ENCODE measurements at places on chromosomes 3 and 15.

- no peak for DNase-seq
These were observed 101.4 kb downstream of the TNIK start for GRCh38 chr3:171358881-171359198.

GRCh38 chr3:2599471-2599870, 500.8 kb downstream of the CNTN4 start:
- no peak for DNase-seq

GRCh38 chr3:184129012-184129411, 6.1 kb upstream of the EIF2B5 start:
- DNase-seq = no peak

DNA sequence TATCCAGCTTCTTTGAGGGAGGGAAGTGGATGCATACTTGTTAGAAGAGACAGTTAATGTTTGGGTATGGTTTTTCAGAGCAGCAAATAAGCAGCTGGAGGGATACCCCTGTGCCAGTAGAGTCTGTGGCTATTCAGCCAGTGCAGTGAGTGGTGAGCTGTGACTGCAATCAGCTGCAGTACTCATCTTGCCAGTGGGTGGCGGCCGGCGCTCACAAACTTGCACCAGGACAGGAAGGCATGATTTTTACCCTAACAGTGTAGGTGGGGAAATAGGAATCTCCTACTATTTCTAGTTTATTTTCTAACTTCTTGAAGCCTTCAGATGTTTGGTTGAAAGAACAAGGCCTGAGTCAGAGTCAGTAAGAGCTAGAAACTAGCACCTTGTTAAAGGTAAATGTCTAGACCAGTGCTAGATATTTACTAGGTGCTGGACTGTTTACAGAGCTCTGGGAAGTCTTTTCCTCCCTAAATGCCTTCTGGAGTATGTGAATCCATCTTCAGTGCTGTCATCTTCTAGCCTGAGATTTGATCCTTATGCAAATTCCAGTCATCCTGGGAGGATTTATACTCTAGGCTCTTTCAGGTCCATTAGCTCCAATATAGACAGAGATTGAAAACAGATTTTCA, 23.6 kb downstream of the TIMP4 start:
- no peak for DNase-seq

DNA sequence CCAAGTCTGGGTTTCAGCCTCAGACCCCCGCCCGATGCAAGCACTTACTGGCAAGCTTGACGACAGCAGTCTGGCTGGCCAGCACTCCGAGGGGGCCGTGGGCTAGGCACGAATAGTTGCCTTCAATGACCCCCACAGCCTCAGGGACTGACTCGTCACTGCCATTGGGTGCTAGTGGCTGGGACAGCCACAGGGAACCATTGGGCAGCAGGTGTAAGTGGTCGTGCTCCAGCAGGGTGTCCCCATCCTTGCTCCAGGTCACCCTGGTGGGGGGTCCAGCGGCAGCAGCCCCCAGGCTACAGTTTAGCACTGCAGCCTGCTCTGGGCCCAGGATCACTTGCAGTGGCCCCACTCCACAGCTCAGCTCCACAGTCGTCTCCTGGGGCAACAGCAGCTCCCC, 11.8 kb downstream of the IGDCC4 start:
- DNase-seq = no peak

DNA sequence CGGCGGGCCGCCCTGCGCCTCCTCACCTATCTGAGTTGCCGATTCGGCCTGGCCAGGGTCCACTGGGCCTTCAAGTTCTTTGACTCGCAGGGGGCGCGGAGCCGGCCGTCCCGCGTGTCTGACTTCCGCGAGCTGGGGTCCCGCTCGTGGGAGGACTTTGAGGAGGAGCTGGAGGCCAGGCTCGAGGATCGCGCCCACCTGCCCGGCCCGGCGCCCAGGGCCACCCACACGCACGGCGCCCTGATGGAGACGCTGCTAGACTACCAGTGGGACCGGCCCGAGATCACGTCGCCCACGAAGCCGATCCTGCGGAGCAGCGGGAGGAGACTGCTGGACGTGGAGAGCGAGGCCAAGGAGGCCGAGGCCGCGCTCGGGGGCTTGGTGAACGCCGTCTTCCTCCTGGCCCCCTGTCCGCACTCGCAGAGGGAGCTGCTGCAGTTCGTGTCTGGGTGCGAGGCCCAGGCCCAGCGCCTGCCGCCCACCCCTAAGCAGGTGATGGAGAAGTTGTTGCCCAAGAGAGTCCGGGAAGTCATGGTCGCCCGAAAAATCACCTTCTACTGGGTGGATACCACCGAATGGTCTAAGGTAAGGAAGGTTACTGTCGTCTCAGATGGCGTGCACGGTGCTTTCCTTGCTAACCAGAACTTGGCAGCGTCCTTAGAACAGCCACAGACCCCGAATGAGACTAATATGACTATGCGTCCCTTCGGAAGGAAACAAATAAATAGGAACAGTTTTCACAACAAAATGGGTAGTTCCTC, 567 bp downstream of the TICRR start:
- DNase-seq = no peak

DNA sequence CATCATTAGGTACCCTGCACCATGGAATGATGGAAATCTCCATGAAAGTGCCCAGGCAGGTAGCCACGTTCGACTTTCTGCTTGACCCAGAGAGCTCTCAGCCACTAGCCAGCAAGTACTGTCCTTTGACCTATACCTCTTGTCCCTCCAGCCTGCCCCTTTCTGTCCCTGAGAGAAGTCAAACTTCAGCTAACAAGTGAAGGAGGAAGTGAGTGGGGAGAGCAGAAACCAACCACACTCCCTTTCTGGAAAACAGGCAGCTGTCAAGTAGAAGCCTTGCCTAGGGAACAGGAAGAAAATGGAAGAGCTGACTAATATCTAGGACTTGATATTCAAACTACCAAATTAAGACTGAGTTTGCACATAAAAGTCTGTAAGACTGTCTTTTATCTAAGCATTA, 30.3 kb upstream of the FSTL1 start:
- DNase-seq = no peak

- DNase-seq = no peak
These were observed 43.9 kb downstream of the TLE3 start for GRCh38 chr15:70053716-70054229.

GRCh38 chr15:31373096-31373865, 46.6 kb downstream of the KLF13 start:
- DNase-seq = no peak

DNA sequence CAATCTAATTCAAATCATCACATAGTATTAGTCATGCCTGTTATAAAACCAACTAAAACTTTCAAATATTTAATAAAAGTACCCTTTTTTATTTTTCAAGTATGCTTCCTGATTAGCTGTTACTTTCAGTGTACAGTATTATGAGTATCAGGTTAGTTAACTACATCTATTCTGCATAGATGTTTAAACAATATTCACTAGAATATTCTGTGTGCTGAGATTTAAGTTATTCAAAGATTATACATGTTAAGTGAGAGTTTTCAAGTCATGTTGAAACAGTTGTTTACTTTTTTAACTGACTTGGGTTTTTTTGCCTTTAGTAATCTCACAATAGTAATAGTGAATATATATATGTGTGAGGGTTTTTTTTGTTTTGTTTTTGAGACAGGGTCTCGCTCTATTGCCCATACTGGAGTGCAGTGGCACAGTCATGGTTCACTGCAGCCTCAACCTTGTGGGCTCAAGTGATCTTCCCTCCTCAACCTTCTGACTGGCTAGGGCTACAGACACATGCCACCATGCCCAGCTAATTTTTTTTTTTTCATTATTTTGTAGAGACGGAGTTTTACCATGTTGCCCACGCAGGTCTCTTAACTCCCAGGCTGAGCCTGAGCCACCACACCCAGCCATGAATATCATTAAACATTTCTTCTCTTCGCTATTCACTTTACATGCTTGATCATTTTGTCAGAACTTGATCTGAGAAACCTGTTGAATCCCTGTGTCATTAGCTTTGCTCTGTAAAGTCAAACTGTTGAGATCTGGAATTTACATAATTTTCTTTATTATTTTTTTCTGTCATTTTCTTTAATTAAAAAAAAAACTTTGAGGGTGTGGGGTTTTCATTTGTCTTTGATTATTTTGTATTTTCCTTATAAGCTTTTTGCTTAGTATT, 286.2 kb upstream of the UBE2E1 start:
- DNase-seq = no peak

DNA sequence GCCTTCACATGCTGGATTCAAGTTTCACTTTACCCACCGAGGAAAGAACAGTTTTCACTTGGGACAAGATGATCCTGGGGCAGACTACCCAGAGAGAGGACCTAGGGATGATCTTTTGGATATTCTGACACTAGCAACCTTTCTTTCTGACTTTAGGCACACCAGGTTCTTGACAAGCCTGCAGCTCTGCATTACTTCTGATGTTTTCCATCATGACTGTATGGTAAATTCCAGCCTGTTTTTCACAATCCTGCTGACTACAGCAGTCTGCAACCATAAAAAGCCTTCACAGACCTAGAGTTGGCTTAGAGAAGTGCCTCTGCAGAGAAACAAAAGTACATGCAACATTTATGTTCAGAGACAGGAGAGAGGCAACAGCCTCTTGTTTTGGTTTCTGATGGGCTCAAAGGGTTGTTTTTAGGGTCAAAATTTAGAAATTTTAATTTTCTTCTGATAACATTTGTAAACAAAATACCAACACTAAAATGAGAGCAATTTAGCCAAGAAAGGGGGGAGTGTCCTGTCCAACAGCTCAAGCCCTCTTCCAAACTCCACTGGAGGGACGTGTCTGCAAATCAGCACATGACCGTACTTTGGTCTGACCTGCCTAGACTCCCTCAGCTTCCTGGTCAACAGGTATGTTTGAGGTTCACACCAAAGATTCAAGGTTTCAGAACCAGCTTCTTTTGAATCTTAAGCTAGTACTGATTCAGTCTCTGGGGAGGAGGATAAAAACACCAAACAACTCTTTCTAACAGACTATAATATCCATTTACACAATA, 799 bp downstream of the ABI3BP start:
- no peak for DNase-seq

- no peak for DNase-seq
These were observed 7.3 kb downstream of the TP63 start for GRCh38 chr3:189638276-189639031.

DNA sequence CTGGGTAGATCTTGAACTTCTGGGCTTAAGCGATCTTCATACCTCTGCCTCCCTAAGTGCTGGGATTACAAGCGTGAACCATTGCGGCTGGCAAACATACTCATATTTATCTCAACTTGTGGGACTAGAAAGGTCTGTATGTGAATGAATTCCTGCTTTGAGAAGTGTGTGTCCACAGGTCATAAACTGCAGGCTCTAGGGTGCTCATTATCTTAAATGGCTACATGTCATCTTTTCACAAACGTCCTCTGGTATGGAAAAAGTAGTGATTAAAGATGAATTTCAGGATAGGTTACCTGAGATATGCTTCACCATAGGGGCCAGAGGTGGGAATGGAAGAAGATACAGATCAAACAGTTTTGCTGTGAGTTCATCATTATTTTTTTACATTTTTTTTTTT, 7.8 kb upstream of the HDAC11 start:
- DNase-seq = no peak

DNA sequence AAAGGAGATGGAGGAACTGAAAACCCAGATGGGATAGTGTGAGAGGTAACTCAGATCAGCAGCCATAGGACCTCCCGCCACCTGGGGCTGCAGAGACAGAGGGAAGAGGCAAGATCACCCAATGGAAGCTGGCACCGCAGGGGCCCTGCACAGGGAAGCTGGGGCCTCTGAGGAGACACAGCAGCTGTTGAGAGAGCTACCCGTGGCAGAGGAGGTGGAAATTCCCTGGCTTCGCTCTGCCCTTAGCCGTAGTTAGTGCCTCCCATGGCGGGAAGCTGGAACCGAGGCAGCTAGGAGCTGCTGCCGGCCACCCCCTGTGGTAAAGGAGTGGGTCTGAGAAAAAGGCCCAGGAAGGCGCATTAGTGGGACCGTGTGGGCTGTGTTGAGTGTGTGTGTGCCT, 18.0 kb upstream of the PLXNA1 start:
- no peak for DNase-seq

DNA sequence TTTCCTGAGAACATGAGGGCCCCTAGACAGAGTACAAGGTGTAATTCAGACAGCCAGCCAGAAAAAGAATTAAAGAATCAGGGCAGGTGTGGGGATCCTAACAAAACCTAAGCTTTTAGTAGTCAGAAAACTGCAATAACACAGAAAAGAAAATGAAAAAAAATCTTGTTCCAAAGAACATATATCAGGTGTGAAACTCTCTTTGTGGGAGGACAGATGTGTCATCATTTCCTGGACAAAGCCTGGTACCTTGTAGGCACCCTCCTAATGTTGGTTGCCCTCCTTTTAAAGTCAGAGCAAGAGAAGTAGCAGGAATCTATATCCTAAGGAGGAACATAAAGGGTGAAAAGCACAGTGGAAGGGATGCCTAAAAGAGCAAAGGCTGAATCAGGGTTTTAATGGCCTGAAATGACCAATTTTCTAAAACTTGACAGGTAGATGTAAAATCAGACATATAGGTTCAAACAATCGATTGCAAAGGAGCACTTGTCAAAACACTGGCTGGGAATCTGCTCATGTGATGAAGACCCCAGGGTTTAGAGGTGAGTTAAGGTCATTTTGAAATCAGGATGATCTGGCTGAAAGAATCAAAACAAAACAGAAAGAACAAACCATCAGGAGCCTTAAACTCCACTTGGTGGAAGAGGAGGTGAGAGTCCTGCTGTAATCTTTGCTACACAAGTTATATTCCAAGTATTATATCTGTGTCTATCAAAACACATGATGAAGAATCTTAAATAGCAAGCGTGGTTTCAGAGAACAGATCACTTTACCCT, 54.9 kb downstream of the TGFBR2 start:
- no peak for DNase-seq

- DNase-seq = no peak
These were observed 7.0 kb downstream of the PAK6 start for GRCh38 chr15:40245666-40246450.

DNA sequence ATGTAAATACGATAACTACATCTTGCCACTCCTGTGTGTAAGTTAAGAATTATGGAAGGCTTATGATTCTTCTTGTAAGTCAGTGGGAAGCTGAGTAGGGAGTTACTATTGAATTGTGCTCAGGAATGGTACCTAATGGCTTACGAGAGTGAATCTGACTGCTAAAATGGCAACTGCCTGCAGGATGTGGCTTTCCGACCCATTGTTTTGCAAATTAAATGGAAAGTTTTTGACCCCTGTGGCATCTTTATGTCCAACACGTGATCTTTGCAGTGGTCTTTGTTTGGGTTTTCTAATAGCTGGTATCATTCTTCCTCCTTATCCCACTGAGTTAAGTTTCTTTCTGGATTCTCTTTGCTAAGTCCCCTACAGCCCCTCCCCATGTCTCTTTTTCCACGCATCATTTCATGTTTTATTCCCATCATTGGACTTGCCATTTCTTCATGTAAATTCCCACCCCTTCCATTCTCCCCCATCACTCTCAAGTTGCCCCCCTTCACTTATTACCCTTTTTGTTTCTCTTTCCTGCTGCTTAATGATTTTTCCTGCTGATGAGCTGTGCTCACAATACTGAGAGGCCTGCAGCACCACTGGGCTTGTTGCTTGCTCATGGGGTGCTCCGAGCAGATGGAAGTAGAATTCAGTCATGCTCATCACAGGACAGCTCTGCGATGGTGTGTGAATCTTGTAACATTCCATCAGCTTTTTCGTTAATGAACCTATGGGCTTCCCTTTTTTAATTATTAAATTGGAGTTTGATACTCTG, 428.2 kb upstream of the IL12A start:
- no peak for DNase-seq

- no peak for DNase-seq
These were observed 202.7 kb upstream of the BHLHE40 start for GRCh38 chr3:4776399-4776979.
